ENCODE measurements at places on chromosomes 11 and 22.

DNA sequence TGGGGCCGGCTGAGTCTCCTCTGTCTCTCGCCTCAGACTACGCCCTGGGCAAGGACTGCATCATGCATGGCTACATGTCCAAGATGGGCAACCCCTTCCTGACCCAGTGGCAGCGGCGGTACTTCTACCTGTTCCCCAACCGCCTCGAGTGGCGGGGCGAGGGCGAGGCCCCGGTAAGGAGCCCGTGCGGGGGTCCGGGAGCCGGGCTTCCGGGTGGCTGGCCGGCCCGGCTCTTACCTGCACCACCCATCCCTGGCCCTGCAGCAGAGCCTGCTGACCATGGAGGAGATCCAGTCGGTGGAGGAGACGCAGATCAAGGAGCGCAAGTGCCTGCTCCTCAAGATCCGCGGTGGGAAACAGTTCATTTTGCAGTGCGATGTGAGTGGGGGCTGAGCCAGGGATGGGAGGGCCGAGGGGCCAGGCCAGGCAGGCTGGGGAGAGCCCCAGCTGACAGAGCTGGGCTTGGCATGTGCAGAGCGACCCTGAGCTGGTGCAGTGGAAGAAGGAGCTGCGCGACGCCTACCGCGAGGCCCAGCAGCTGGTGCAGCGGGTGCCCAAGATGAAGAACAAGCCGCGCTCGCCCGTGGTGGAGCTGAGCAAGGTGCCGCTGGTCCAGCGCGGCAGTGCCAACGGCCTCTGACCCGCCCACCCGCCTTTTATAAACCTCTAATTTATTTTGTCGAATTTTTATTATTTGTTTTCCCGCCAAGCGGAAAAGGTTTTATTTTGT, 4.1 kb upstream of the ANKRD13D start:
- no peak for DNase-seq

GRCh38 chr11:61392981-61393595, 701 bp downstream of the TMEM216 start:
- DNase-seq, result no peak

GRCh38 chr22:40235308-40235707, 57.6 kb downstream of the TNRC6B start:
- no peak for DNase-seq

DNA sequence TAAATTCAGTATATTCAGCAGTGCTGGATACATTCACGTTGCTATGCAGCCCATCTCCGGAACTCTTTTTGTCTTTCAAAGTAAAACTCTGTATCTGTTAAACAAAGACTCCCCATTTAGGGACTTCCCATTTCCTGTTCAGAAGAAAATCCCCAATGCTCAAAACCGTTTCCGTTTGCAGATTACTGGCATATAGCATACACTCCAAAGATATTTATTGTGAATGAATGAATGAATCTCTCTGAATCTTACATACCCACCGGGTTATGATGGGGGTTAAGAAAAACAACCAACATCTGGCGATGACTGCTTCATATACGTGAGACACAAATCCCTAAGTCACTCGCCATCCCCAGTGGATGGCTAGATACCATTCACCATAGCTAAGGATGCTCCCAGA, 1.6 kb downstream of the THY1 start:
- no peak for DNase-seq

DNA sequence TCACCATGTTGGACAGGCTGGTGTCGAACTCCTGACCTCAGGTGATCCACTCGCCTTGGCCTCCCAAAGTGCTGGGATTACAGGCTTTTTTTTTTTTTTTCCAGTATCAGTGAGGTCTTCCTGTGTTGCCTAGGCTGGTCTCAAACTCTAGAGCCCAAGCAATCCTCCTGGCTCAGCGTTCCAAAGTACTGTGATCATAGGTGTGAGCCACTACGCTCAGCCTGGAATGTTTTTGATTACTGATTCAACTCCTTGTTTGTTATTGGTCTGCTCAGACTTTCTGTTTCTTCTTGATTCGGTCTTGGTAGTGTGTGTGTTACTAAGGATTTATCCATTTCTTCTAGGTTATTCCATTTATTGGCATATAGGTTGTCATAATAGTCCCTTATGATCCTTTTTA, 31.3 kb downstream of the NAGA start:
- no peak for DNase-seq

GRCh38 chr22:32334660-32335365, 22.9 kb upstream of the RFPL3 start:
- no peak for DNase-seq

DNA sequence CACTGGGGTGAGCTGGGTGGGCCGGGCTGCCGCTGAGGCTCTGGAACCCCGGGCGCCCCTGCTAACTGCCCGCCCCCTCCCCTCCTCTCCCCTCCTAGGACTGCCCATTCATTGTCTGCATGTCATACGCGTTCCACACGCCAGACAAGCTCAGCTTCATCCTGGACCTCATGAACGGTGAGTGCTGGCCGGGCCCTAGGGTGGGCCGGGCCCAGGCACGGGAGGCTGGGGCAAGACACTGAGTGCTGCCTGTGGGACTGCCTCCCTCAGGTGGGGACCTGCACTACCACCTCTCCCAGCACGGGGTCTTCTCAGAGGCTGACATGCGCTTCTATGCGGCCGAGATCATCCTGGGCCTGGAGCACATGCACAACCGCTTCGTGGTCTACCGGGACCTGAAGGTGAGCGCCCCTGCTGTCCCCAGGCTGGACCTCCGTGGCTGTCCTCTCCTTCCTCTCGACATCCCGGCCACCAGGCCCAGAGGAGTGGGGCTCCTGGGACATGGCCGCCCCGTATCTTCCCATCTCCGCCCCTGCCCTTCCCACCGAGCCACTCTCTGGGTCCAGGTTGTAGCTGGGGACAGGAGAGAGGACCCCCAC, 7.5 kb upstream of the ANKRD13D start:
- DNase-seq, result no peak

DNA sequence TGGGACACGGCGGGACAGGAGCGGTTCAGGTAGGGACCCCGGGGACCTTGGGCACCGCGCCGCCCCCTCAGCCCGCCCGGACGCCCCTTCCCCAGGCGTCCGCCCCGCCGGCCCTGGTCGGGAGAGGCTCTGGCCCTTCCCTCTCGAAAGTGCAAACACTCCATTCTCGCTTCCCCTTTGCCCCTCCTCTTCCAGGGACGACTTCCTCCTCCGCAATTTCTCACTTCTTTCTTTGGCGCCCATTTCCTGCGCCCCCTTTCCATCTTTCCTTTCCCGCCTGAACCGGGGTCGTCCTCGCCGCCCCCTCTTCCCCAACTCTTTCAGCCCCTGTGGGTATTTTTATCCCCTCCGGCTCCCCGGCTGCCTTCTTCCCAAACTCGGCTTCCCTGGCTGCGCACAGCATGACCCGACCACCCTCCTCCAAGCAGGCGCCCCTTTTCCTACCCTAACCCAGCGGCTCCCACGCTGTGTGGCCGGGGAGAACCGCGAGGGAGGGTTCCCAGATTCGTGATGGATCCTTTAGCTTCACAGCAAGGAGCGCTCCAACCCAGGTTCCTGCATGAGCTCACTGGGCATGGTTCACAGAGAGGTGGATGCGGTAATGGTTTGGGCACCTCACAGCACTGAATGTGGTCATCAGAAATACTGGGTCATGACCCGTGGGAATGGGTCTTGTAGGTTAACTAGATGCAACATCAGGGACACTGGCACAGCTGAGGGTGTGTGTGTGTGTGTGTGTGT, 689 bp downstream of the RAB39A start:
- no peak for DNase-seq

DNA sequence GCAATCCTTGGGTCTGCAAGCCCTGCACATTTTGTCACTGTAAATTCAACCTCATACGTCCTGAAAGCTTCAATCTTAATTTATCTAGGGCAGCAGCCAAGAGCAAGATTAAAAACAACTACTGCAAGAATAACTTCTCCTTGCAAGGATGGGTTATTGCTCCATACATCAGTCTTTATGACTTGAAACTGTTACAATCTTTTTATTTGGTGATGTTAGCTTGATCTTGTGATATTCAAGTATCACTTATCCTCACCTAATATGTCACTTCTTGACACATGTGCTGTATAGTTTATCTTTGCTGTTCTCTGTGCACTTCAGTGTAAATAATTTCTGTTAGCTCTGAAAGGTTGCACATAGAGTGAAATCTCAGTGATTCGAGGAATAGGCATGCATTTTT, 14.7 kb upstream of the APLP2 start:
- DNase-seq, result no peak

DNA sequence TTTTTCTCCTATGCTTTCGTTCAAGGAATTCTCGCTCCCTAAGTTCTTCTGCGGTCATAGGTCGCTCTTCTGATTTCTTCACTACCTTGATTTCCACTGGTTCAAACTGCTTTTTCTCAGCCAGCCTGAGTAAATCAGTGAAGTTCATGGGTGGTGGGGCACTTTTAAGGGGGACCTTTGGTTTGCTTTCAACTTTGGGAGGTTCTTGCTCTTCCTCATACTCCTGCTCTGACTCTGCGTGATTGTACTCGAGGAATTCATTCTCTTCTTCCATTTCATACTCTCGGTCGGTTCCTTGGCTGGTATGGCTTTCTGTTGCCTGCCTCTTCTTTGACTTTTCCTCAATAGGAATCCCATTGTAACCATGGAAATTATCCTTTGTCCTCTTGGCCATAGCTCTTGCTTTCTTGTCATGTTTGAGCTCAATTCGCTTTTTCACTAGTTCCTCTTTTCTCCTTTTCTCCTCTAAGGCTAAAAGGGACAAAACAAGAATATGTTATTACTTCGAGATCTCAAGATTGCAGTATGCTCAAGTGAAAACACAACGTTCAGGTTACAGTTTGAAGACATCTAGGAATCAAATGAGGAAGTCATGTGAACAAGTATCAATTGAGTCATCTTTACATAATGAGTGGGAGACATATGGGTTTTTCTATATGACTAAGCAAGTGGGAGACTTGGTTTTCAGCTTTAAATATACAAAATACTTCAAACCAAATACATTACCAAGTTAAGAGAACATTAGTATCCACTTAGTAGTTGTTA, 16.2 kb downstream of the MISFA start:
- no peak for DNase-seq

DNA sequence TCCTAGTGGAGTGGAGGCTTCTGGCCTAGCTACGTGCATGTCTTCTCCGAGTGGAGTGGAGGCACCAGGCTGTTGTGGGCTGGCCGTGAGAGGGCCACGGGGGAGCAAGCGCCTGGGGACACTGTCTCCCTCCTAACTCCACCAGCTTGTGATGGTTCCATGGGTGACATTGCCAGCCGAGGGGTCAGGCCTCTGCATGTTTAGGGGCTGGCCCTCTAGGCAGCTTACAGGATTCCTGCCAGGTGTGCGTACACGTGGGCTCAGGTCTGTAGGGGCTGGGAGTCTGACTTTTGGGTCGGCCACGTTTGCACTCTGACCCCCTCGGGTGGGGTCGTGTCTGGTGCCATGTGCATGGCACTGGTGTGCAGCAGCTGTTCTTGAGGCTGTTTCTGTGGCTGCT, 31.6 kb downstream of the TBC1D22A start:
- DNase-seq, result no peak

- no peak for DNase-seq
Observed at GRCh38 chr11:9570313-9571025, 3.0 kb upstream of the WEE1 start.

GRCh38 chr11:110158317-110159200, 65.4 kb downstream of the ZC3H12C start:
- no peak for DNase-seq

- no peak for DNase-seq
Observed at GRCh38 chr22:24433828-24434470, 6.5 kb downstream of the ADORA2A start.

GRCh38 chr22:32336771-32337424, 20.8 kb upstream of the RFPL3 start:
- no peak for DNase-seq

DNA sequence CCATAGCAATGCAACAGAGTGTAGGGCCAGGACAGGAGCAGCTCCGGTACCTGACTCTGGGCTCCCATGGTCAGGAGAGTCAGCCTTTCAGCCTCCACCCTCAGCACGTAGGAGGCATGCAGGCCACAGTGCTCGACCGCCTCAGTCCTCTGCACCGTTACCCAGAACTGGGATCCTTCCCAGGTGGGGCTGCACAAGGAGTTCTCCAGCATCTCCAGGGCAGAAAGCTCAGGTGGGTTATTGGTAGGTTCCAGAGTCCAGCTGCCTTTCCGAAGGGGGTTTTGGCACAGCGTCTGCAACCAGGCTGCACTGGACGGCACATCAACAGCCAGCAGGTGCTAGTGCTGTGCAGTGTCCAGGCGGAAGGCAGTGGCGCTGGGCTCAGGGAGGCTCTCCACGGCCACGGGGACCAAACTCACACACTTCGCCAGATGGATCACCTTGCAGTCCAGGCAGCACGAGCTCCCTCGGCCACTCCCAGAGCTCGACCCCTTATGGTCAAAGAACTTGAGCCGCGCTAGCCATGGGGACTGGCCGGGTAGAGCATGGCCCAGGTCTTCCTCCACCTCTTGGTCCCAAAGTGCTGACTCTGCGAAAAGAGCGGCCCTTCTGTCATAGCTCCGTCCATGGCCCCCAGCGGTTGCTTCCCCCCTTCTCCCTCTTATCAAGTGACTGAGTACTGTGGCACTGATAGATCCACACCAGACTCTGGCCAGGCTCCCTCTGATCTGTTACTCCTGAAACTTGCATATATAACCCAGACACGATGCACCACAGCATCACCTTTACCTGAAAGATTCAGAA, 6.9 kb upstream of the PHOX2A start:
- DNase-seq, result no peak

GRCh38 chr11:126507646-126508045, 152.2 kb downstream of the ST3GAL4 start:
- DNase-seq, result no peak

GRCh38 chr11:69888483-69889181, 69.4 kb upstream of the FGF3 start:
- peak; percentile 34 for DNase-seq

- no peak for DNase-seq
Observed at GRCh38 chr22:35808377-35808776, 90.7 kb downstream of the APOL5 start.

DNA sequence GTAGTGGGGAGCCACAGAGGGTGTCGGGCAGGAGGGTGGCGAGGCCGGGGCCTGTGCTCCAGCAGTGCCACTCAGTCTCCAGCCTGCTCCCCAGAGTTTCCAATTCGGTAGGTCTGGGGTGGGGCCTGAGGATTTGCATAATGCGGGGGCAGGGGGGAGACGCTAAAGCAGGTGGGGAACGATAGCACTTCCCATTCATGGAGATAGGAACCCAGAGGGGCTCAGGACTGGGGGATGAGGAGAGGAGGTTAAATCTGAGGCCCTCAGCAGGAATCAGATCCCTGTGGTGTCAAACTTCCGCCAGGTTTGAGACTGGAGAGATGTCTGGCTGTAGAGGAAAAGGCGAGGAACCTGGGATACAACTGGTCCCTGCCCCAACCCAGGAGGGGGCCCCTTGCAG, 29.8 kb downstream of the WNT11 start:
- no peak for DNase-seq

- no peak for DNase-seq
Observed at GRCh38 chr11:68099474-68100405, 21.4 kb downstream of the CHKA start.

DNA sequence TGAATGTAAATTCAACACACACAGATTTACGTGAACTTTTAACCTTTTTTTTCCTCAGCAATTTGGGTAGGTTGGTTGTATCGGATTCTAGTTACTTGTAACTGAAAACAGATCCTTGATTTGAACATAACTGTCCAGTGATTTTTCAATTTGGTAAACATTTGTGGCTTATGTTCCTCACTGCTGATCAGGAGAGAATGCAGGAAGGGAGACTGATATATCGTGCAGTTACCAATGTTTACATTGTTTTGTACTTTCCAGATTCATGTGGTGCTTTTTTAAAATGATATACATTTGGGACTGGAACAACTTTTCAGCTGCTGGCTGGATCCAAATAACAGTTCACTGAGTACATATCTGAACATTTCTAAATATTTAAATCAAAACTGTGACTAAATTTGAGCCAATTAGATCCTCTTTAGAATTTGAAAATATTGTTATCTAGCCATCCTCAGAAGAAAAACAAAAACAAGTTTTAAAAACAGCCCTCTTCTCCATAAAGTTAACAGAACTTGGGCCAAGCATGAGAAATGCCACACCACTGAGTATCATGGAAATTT, 84.3 kb upstream of the MTMR2 start:
- no peak for DNase-seq

Measured in HS-27A (cell line).